Activated T-helper 1 cell treated with anti-CD3 and anti-CD28 coated beads, Interleukin-2, amount 50 U/mL, for 16 hours (primary cell): ENCODE measurements at places on chromosomes 2 and 18.

DNA sequence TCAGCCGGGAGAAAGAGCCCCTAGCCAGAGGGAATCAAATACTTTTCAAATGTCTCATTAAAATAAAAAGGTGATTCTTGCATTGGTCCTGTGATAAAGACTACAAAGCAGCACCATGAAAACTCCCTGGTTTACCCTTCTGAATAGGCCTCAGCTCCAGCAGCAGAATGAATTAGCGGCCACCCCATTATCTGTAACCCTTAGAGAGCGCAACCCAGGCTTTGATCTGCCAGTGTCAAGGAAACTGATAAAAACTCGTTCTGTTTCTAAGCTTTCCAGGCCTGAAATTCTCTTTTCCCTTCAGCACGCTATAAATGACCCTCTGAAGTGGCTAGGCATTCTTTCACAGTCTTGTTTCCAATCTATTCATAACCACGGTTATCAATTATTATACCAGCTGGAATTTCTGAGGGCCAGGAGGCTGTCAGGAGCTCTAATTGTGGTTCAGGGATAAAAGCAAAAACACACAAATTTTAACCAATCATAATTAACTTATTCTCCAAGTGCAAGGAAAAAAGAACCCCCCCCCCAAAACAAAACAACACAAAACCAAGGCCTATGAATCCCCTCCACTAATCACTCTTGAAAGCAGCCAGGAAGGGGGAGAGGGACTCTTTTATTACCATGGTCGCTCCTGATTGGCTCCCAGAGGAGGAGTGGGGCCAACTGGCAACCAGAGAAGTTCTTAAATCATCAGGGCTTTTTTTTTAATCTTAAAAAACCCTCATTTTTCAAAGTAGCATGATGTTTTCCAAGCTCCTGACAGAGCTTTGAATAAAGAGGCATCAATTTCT is 258.9 kb downstream of the CYRIA start:
- DNase-seq: no peak

- DNase-seq: no peak
These were observed 1225.8 kb downstream of the SUCLG1 start for GRCh38 chr2:83233326-83233725.

- no peak for DNase-seq
These were observed 45.3 kb downstream of the PSD4 start for GRCh38 chr2:113219092-113219441.

GRCh38 chr18:10455726-10456453 is 1.5 kb downstream of the APCDD1 start:
- DNase-seq: no peak

GRCh38 chr2:220437938-220438337 is 810.5 kb downstream of the SLC4A3 start:
- DNase-seq: no peak

GRCh38 chr2:86477349-86477748 is 36.2 kb downstream of the KDM3A start:
- no peak for DNase-seq

DNA sequence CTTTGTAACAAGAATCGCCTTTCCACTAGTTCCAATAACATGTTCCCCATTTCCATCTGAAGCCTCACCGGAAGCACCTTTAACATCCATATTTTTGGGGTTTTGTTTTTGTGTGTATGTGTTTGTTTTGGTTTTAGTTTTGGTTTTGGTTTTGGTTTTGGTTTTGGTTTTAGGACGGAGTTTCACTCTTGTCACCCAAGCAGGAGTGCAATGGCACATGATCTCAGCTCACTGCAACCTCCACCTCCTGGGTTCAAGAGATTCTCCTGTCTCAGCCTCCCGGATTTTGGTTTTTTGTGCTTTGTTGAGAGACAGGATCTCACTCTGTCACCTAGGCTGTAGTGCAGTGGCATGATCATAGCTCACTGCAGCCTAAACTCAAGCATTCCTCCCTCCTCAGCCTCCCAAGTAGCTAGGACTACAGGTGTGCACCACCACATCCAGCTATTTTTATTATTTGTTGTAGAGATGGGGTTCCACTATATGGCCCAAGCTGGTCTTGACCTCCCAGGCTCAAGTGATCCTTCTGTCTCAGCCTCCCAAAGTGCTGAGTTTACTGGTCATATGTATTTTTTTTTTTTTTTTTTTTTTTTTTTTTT is 36.3 kb downstream of the TGOLN2 start:
- no peak for DNase-seq

DNA sequence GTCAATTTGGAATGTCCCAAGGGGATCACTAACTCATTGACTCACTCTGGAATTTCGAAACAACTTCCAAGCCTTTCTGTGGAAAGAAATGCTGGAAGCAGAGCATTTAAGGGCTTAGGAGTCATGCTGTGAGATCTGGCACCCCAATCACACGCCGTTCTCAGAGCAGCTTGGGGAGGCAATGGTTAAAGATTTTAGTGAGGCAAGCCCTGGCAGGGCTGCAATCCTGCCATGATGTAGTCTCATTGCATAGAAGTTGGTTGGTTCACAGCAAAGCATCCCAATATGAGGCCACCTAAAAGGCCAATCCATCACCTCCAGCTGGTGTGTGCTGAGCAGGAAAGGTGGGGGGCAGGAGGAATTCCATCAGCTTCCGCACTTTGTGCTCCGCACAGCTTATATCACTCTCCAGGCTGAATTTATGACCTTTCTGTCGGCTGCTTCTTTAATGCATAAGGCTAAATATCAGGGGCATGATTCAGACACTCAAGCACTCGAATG is 1043.9 kb upstream of the POU3F3 start:
- no peak for DNase-seq

- DNase-seq: no peak
These were observed 36.4 kb downstream of the METTL4 start for GRCh38 chr18:2534906-2535305.

DNA sequence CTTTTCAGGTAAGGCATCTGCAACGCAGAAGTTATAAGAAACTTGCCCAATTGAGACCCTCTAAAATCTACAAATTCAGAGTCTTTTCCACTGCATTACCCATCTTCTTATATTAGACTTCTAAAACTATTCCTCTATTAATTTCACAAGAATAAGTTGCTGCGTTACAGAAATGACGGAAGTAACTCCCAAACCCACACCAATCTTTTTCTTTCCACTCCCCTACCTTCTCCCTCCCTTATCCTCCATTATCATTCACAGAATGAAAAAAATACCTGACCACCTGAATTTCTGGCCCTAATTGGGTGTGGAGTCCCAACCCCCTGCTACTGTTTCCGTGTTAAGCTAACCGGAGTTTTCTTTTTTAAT is 689 bp downstream of the RPRD1A start:
- no peak for DNase-seq

- DNase-seq: no peak
These were observed 32.7 kb downstream of the CELF4 start for GRCh38 chr18:37532917-37533316.

DNA sequence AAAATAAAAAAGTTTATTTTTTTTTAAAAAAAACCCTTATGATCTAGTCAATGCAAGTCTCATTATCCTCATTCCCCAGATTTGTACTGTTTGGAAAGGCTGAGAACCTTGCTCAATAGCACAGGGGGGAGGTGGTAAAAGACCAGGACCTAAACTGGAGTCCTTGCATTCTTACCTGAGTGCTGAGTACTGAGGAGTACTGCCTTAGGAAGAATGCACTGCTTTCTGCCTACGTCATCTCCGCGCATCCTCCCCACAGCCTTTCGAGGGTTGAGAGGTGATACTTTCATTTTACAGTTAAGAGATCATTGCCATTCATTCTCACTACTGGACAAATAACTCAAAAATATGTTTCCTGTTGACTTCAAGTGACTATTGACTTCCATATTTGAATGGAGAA is 73.8 kb downstream of the MAP3K20 start:
- DNase-seq: no peak

DNA sequence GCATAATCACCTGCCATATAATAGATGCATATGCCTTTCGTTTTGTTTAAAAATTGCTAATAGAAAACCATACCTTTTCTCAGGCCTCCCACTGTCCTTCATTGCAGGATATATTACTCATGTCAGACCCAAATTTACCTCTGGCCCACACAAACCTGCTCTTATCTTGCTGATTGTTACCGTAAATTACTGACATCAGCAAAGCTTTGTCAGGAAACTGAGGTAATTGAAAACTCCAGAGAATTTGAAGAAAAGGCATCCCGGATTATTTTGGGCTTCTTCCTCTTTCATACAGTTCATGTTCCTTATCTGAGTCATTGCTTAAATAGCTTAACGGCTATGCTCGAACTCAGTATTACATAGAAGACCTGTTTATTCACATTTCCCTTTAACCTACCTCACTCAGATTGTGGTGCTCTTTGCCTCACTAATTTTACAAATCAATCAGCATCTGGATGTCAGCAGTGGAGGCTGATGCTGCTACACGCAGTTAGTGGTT is 145.7 kb downstream of the ZEB2 start:
- no peak for DNase-seq

DNA sequence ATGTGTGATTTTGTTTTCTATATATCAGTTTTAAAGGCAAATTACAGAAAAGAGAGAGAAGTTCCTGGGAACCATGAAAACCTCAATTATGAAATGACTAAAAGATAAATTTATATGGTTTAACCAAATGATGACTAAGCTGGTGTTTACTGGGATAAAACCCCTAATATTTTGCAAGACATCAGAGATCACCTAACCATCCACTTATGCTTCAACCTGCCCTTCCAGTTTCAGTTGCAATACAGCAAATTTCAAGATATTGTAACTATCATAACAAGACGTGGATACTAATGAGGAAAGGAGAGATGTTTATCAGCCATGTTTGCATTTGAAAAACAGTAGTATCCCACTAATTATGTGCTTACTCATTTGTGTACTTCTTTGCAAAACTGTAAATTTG is 108.2 kb downstream of the GAREM1 start:
- no peak for DNase-seq

DNA sequence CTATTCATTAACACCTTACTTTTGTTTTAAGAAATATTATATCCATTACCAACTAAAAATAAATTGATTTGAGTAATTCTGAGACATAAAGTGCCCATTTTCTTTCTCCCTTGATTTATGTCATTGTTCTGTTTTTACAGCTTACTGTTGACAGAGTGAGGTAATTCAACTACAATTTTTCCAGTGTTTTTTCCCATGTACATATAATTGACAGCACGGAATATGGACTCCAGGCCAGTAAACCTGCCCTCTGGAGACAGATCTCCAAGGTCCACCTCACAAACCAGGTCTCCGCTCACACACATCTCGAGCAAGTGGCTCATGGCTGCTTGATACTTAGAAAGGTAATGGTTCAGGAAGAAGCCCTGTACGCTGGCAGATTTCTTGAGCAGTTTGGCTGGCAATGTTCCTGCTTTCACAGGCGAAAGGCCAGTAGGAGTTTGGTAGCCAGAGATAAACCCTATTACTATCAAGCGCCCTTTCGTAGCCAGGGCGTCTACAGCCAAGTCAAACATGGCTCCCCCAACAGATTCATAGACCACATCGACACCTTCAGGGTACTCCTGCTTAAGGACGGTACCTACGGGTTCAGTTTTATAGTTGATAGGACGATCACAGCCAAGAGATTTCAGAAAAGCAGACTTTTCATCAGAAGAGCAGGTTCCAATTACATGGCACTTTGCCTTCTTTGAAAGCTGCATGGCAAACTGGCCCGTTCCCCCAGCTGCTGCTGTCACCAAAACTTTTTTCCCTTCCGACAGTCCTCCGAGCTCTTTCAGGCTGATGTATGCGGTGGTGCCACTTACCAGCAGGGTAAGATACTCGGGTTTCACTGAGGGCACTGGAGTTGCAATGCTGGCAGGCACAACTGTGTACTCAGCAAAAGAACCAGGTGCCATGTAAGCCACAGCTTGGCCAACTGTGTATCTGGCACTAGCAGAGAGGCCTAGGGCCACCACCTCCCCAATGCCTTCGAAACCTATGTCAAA is 7.4 kb downstream of the PTGR3 start:
- DNase-seq: no peak

DNA sequence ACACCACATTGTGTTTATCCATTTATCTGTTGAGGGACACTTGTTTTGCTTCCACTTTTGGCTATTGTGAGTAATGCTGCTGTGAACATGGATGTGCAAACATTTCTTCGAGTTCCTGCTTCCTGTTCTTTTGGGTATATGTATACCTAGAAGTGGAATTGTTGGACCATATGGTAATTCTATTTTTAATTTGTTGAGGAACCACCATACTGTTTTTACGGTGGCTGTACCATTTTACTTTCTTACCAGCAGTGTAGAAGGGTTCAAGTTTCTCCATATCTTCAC is 23.1 kb downstream of the ANXA4 start:
- no peak for DNase-seq

DNA sequence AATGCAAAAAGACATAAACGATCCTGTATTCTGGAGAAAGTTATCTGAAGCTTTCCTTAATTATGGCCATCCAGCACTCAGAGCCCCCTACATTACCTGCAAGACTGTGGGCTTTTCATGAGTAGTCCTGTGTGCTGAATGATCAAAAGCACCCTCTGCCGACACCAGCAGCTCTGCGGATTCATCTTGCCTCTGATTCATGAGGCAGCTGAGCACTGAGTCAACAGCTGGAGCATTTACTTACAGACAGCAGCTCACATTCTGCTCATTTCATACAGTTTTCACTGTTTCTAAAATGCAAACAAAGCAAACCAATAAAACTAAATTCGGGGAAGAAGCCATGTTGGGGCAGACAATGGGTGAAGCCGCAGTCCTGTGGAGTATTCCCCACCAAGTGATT is 886.5 kb downstream of the CNTNAP5 start:
- DNase-seq: no peak

GRCh38 chr2:55213822-55214221 is 18.3 kb downstream of the CLHC1 start:
- no peak for DNase-seq

- no peak for DNase-seq
These were observed 218.3 kb downstream of the PTGR3 start for GRCh38 chr18:74990563-74991081.

DNA sequence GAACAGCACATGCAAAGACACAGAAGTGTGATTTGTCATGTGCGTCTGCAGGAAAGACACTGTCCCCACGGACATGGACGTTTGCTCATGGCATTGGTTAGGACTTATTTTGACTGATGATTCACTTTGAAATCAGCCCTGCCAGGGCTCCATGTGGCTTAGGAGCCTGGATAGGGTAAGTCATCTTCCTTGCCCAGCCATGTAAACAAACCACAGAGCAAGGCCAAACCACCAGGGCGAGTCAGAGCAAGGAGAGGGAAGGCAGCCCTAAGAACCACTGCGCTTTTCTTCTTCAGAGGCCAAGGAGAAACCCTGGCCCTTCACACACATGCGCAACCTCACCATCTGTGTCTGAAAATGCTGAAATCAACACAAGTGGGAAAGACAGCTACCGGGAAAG is 88.8 kb downstream of the GFPT1 start:
- DNase-seq: no peak

DNA sequence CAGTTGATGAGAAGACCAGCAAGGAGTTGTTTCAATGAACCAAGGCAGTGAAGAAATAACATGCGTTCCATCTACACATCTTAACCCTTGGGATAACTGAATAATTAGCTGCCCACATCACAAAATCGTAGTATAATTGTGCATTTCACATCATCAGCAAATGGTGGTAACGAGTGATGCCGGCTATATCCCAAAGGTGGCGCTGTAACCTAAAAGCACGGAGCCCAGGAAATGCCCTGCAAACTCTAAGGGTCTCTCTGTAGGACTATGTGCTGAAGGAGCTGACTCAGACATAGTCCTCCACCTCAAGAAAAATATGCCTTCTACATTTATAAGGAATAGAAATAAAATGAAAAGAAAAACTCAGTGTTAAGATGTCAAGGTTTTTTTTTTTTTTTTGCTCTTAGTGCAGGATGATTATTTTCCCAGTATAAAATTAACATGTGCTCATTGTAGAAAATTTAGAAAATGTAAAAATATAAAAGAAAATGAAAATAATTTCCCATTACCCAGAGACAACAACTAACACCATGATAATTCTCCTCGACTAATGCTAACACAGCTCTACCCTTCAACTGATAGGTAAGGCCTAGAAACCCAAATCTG is 23.1 kb upstream of the DSG3 start:
- DNase-seq: no peak
